ENCODE measurements at places on chromosomes 16 and 17.

DNA sequence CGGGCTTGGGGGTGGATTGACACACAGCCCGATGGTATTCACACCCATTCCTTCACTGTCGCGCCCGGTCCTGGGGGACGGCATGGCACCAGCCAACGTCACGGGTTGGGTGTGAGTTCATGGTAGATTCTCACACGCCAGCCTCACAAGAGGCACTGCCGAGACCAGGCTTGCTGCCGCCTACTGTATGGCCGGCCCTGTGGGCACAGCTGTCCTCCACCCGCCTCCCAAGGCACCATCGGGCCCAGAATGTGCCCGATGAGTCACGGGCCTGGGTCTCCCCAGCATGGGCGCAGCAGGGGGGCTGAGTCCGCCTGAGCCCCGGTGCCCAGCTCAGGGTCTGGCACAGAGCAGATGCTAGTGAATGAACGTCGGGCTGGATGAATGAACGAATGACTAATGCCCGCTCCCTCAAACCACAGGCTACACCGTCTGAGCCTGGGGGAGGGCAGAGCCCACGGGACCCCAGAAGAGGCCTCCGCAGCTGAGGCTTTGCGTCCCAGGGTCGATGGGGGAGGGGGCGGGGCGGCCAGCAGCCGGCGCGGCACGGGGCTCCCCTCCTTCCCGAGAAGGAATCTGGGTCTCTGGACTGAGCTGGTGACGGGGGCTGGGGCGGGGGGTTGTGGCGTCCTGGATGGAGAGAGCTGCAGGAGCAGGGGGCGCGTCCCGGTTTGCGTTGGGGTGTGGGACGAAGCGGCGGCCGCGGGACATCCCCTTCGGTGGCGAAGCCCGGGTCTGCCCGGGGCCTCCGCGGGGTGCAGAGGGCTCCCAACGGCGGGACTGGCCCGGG is 829 bp downstream of the PITPNM3 start:
- DNase-seq, result no peak

DNA sequence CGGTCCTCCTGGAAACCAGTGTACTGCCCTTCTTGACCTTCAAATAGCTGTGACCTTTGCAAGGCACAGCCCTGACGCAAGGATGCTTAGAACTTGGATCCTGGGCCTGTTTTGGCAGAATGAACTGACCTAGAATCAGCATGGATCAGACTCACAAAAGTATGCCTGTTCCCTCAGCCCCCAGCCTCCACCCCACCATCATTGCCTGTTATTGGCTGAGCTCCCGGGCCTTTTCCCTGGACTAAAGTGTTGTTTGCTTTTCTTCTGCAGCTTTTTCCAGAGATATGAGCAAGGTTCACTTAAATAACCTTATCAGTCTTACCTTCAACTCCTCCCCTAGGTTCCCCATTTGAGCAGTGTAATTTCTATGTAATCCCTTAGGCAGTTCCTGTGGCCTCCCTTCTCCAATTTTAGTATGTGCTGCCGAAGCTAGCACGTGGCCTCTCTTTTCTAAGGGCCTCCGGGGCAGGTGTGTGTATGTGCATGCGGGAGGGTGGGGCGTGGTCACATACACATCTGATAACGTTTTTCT is 347.4 kb downstream of the MAF start:
- no peak for DNase-seq

- DNase-seq, result no peak
Observed at GRCh38 chr16:82236415-82236814, 66.4 kb upstream of the MPHOSPH6 start.

DNA sequence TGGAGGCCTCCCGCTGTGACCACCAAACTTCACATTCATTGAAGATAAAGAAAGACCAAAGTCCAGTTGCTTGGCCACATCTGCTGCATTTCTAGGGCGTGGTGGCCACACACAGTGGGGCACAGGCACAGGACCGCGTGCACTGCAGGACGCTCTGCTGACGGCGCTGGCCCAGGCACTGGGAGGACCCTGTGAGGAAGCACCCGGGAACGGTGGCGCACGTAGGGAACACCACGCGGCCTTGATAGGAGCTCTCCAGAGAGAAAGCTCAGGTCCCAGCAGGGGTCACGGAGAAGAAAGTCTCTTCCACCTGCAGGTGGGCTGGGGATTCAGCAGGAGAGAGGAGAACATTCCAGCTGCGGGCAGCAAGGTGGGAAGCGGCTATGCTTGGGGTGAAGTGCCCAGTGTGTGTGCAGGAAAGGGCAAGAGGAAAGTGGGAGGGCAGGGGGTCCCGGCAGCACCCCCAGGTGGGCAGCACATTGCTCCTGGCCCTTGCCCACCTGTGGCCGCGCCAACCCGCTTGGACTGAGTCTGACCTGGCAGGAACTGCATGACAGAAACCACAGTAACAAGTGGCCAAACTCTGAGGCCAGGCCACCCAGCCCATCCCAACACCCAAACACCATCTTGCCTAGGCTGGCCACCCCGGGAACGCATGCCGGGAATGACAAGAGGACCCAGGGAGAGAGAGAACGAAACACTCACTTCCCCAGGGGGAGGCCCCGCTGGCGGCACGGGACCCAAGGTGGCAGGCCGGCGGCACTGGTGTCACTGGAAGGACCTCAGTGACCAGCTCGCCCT is 32.8 kb downstream of the TBC1D16 start:
- DNase-seq, result no peak

GRCh38 chr16:82832821-82833220 is 206.1 kb downstream of the CDH13 start:
- DNase-seq, result no peak

DNA sequence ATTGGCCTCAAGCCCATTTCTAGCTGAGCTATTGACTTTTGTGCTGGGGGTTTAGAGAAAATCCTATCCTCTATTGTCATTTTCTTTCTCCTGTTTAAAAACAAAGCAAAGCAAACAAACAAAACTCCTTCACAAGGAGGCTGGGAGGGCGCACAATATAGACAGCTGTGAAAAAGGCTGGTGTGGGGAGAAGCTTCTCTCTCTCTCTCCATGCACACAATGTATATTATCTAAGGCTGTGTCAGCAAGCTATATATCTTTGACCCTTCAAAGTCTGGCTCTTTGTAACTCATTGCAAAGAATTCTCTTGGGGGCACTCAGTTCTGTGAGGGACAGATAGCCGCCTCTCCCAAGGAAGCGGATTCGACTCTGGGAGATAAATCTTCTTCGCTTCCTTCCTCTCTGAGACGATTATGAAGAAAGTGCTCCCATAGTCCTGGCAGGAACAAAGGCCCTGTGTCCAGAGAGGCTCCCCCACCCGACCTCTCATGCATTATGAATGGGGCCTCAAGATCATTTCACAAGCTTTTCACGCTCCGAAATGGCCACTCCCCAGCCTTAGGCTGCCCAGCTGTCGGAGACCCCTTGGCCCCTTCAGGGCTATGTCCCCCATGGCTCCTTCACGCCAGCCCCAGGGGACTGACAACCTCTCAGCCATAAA is 33.2 kb upstream of the MEAK7 start:
- DNase-seq, result no peak

DNA sequence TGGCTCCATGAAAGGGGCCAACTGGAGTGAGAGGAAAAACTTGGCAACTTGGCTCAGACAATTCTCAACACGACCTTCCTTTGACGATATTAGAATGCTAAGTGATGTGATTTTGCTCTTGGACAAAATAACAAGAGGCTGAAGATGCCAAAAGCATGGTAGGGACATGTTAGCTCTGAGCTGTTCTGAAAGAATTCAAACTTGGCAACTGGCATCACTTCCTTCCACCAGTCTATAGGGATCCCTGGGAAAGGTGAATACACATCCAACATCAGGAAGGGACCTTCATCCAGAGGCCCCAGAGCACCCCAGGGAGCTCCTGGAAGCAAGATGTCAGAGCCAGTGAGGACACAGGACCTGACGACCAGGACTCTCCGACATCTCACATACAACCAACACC is 4.3 kb downstream of the KRT37 start:
- DNase-seq, result no peak

GRCh38 chr17:13595599-13595899 is 6.2 kb downstream of the HS3ST3A1 start:
- DNase-seq, result no peak

GRCh38 chr17:44942456-44942855 is 5.1 kb downstream of the KIF18B start:
- DNase-seq, result no peak

DNA sequence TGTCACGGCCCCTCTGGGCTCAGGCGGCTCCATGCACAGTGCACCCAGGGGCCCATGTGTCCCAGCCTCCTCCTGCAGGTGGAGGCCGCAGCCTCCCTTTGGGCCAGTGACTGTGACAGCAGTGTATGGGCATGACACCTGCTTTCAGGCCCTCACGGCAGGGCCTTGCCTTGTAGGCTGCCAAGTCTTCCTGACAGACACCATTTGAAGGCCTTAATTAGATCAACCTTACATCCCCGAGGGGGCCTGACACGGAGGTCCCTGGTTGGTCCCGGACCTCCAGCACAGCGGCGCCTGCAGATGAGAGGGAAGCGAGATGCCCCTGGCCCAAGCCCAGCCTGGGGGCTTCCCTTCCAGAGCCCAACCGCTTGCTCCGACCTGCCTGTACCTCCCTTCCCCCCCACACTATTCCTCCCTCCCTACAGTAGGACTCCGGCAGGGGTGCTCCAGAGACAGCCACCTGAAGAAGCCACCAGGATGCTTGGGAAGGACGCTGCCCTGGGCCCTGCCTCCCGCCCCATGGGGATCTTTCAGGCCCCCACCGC is 31.9 kb downstream of the BAIAP2 start:
- no peak for DNase-seq

DNA sequence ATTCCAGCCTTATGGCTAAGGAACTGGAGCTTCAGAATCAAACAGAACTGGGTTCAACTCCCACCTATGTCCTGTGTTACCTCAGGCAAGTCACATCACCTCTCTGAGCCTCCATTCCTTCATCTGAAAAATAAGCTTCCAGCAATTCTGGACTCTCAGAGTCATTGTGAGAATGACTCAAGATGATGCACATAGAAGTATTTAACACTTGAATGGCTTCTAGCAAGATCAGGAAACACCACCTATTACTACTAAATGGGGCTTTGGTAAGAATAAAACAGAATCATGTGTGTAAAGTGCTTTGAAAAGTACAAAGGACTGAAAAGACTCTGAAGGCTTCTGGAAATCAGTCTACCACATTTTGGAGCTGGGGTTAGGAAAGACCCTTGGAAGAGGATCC is 30.8 kb upstream of the CALB2 start:
- no peak for DNase-seq

GRCh38 chr17:56028837-56029236 is 124.4 kb upstream of the ANKFN1 start:
- DNase-seq, result no peak

DNA sequence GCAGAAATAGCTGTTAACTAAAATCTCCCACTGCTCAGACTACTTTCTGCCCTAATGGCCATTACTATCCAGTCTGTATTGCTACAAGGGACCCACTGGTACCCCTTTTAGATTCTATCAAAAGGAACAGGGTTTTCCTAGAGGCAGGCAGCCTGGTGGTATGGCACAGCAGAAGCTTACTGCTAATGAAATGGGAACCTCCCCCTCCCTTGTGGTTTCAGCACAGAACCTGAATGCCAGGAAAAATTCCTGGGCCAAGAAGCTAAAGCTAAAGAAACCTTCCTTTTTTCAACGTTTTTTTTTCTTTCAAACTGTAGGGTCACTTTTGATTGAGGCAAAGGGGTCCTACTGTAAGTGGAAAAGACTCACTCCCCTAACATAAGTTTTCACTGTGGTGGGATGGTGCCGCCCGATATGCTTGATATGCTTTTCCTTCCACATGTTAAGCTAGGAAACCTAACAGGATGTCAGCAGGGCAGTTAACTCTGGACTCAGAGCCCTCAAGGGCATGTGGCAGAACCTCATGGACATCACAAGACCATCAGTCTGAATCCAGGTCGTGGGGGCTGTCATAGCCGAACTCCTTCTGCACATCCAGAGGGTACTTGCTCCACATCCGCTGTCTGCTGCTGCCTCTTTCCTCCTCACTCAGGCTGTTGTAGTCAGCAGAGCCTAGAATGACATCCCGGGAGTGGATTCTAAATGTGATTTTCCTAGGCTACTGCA is 9.8 kb downstream of the SLC7A6OS start:
- DNase-seq, result no peak

DNA sequence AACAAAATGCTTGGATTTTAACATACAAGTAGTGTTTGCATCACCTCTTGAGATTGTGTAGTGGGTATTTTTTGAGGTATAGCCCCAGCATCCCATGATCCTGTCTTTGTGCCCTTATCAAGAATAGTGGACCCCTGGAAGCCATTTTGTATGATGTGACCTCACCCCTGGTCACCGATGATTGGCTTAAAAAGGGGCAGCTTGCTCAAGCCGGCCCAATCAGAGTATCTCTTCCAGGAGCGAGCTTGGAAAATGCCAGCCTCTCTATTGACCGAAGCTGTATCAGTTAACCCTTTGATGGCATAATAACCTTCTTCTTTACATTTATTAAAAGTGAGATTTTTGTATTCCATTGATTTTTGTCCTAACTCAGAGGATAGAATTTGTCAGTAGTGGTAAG is 55.5 kb upstream of the FAM20A start:
- DNase-seq, result no peak

- no peak for DNase-seq
Observed at GRCh38 chr17:34354637-34355036, 1.6 kb upstream of the CCL13 start.

DNA sequence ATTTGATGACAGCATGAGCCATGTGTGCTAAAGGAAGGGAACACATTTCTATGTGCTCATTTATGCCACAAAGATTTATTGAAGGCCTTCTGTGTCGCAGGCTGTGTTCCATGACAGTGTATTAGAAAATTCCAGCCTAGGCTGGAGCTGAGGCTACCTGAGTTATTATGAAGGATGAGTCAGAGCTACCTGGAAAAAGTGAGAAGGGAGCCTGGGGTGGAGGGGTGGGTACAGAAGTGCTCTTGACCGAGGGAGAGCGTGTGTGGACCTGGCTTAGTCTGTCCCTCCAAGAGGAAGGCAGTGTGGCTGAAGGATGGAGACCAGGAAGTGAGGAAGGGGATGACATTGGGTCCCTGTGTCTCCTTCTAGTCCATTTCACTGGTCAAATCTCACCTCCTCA is 98.3 kb downstream of the N4BP1 start:
- DNase-seq, result no peak

DNA sequence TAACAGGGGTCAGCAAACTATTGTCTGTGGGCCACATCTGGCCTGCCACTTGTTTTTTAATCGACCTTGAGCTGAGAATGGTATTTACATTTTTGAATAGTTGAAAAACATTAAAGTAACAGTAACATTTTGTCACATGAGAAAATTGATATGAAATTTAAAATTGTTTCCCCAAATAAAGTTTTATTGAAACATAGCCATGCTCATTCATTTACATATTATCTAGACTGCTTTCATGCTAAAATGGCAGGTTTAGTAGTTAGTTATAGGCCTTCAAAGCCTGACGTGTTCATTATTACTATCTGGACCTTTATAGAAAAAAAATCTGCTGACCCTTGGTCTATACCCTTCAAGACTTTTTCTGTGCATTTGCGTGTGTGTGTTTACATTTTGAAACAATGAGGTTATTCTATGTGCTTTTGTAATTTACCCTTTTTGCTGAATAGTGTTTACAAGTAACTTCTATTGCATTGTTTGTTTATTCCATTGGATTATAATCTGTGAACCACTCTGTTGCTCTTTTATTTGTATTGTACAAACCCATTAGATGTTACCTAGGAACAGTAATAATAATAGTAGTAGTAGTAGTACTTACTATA is 37.1 kb downstream of the FTO start:
- DNase-seq, result no peak
